RCC 7860 (cell line): ENCODE measurements at places on chromosomes 16 and 17.

DNA sequence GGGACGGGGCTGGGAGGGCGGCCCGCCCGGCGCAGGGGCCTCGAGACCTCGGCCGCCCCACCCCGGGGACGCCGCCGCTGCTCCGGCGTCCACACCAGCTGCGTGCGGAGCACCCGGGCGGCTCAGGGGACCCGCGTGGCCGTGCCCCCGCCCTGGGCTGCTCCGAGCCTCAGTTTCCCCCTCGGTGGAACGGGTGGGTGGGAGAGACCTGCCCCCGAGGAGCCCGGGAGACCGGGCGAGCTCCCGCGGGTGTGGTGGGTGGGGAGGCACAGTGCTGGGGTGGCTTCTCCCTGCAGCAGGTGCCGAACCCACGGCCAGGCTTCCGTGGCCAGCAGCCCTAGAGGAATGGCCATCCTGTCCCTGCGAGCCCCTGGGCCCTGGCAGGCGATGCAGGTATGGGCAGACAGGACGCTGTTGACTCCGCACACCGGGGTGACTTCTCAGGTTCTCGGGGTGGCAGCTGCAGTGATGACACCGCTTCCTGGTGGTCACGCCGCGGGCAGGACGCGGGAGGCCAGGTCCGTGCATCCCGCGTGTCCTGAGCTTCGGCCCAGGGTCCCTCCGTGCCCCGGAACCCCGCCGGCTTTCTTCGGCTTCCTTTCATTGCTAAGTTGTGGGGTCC, 677 bp downstream of the DEF8 start:
- DNase-seq, result no peak

- peak; percentile 84 for DNase-seq
Observed at GRCh38 chr17:57946798-57947358, 8.3 kb downstream of the CUEDC1 start.

- no peak for DNase-seq
Observed at GRCh38 chr17:31522987-31523495, 131.6 kb downstream of the RAB11FIP4 start.

DNA sequence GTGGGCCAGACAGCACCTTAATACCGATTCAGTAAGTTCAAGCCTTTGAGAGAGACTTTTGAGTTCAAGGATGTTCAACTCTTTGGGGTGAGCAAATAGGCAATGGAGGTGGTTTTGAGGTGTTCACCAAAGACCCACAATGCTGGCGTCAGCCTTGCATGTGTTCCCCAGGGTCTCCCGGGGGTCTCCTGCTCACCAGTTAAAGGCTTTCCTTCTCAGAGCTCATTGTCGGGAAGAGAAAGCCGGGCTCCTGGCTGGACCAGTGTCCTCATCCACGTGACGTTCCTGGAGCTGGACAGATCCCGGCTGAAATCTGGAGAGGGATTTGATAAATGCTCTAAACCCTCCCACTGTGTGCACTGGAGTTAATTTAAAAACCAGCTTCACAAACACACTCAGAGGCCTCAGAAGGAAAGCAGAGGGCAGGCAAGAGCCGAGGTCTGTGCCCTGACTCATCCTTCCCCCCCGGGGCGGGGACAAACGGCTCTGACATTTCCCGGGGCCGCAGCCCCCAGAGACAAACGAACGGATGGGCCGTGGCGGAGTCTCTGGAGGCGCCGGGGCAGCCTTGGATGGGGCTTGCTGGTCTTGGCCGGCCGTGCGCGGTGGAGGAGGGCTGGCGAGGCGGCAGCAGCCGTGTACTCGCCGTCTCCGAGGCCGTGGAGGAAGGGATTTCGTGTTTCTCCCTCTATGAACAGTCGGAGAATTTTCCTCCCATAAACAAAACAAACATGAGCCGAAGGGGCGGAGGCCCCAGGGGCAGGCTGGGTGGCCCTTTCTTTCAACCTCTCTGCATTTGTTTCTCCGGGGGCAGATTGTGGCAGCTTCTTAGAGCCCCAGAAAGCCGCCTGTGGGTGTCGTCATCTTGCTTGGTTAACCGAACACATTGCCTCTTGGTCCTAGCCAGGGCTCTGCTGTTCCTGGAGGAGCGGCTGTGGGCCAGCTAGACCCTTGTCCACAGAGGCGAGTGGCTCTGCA, 94.2 kb downstream of the NTN1 start:
- DNase-seq, result peak; percentile 9

- no peak for DNase-seq
Observed at GRCh38 chr17:19244781-19245180, 7.6 kb downstream of the EPN2 start.

DNA sequence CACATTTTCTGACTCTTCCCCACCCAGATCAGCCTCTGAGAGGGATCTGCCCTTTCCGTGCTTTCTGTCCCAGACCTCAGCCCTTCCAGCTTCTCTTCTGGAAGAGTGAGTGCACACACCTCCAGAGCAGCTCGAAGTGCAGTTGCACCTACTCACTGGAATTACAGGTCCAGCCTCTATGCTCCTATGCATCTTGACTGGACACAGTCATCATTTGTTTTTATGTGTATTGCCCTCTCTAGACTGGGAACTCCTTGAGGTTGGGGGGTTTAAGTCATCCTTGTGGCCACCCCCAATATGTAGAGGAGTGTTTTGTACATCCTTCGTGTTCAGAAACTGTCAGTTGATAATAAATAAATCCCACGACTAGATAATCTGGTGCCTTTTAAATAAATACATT, 81.9 kb downstream of the CDK5R1 start:
- no peak for DNase-seq

DNA sequence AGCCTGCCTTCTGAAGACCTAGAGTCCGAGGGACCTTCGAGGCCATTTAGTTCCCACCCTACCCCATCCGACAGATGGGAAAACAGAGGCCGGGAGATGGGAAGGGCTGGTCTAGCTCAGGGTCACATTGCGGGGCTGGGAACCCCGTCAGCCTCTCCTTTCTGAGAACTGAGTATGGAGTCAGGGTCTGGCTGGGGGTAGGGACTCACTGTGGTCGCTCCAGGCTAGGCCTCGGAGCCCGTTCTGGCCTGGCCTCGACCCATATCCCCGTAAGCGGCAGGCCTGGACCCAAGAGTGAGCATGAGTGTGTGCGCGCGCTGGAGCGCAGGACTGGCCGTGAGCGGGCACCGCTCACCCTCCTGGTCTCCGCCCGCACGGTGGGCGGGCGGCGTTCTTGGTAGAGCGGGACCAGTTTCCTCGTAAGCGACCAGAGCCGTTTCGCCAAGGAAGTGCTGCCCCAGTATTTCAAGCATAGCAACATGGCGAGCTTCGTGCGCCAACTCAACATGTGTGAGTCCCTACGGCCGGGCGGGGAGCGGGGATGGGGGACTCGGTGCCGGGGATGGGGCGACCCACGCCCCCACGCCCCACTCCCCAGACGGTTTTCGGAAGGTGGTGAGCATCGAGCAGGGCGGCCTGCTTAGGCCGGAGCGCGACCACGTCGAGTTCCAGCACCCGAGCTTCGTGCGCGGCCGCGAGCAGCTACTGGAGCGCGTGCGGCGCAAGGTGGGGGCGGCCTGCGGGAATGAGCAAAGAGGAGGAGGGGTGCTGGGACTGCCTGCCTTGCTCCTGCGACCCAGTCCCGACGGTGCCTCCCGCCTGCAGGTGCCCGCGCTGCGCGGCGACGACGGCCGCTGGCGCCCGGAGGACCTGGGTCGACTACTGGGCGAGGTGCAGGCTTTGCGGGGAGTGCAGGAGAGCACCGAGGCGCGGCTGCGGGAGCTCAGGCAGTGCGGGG, 855 bp downstream of the HSF4 start:
- DNase-seq, result no peak

GRCh38 chr17:27463235-27463677, 7.0 kb downstream of the KSR1 start:
- peak; percentile 56 for DNase-seq

DNA sequence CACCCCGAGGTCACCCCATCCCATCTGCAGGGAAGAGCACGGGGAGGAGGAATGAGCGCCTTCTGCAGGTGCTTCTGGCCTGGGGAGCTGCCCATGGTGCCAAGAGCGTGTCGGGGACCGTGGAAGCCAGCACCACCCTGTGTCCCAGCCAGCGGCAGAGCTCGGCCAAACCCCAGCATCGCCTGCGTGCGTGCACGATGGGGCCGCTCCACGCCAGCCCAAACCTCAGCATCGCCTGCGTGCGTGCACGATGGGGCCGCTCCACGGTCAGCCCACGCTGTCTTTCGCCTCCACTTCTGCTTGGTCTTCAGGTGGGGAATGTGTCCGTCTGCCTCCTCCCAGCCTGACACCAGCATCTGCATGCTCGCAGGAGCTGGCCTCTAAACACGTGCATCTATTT, 13.9 kb downstream of the GALNS start:
- DNase-seq, result no peak

- no peak for DNase-seq
Observed at GRCh38 chr17:45150911-45151809, 2.9 kb downstream of the HEXIM1 start.

DNA sequence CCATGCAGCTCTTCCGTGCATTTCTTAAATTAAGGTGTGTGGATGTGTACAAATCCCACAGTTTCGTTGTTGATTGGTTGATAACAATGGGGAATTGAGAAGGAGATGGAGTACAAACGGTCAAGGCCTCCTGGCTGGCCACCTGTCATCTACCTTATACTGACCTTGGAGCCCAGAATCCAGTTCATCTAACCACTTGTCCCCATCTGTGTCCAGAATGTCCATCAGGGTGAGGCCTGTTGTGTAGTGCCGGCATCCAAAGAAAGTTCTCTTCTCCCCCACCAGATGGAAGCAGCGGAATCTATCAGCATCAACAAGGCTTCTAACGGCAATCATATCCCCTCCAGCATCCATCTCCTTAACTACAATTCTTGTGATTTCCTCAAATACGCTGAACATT, 1.5 kb downstream of the GSDMB start:
- DNase-seq, result no peak

DNA sequence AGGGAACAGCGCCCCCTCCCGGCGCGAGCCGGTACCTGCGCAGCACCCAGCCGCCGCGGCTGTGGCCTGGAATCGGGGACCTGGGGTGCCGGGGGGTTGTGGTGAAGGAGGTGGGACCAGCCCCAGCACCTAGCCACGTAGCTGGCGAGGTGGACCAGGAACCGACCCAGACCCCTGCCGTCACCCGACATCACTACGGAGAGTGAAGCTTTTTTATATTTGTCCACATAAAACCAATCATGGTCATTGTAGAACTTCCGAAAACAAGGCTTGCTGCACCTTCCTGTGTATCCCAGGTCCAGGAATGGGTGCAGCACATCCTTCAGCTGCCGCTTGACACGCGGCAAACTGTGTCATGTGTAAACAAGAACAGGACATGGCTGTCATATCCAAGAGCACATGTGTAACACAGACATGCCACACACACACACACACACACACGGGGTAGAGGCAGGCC, 1.3 kb downstream of the HBQ1 start:
- peak; percentile 18 for DNase-seq

DNA sequence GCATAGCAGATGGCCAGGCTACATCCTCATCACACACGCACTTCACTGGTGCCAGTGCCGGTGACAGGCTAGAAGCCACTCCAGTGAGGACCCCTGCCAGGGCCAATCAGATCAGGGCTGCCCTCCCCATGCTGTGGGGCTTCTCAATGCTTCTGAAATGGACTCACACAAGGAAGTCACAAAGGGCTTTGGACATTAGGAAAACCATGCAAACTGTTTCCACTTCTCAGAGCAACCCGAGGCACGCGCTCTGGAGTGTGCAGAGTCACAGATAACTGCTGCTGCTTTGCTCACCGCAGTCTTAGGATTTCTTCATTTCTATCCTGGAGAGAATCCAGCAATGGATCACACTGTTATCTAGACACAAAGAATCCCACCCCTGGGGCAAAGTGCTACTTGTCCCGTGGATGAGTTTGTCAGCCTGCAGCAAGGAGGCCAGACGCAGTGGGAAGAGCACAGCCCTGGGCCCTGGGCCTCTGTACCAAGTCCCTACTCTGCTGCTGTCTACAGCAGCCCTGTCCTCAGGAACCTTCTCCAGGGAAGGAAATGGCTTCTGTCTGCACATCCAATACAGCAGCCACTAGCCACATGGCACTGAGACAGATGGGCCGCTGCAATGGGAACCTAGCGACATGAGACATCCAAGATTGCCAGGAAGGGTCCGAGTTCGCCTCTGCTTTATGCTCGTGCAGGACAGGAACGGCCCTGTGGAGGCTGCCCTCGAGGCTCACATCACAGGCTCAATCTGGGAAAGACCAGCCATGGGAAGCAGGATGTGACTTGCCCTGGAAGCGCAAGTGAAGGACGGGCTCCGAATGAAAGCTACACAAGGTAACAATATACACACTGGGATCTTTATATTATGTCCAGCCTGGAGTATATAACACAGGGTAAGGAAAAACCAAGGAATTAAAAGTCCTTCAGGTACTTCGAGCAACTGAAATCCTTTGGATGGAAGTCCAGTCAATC, 169.3 kb downstream of the ZFHX3 start:
- DNase-seq, result no peak
